ENCODE measurements at places on chromosomes 7 and 10. TPM values are rescaled to one million over a fixed set of nuclear protein-coding genes. Genes with fewer than 3 reads are reported as not detected.

Gene TMEM130
- 26.2 TPM for total RNA-seq

Gene TSPAN33
- total RNA-seq, result 14.1 TPM

Gene IGFBP1
- not detected for total RNA-seq

DNA sequence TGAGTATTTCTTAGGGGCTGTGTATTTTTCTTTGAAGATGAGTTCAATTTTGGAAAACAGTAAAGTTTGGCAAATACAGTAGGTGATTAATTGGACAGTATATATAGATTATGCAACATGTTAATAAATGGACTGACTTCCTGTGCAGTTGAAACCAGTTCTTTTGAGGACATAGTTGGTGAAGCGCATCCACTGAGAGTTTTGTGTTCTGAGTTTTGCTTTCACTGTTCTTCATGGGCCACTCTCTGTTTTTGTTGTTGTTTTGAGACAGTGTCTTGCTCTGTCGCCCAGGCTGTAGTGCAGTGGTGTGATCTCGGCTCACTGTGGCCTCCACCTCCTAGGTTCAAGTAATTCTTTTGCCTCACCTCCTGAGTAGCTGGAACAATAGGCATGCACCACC is 109.0 kb downstream of the SDHAF3 start:
- no peaks in the 10 kb centered on the region for H3K27me3 ChIP-seq
- H3K4me1 ChIP-seq, result no peaks in the 10 kb centered on the region
- no peaks in the 10 kb centered on the region for H3K36me3 ChIP-seq
- no peak for DNase-seq
- H3K27ac ChIP-seq, result no peak overlapping the region

- no peaks in the 10 kb centered on the region for H3K36me3 ChIP-seq
- DNase-seq, result no peak
- H3K4me1 ChIP-seq, result no peaks in the 10 kb centered on the region
- H3K27me3 ChIP-seq, result no peaks in the 10 kb centered on the region
Measured at GRCh38 chr10:2464483-2464882, 602.9 kb upstream of the PFKP start.
